Iris pigment epithelial cell (primary cell): ENCODE measurements at places on chromosomes 4 and X.

DNA sequence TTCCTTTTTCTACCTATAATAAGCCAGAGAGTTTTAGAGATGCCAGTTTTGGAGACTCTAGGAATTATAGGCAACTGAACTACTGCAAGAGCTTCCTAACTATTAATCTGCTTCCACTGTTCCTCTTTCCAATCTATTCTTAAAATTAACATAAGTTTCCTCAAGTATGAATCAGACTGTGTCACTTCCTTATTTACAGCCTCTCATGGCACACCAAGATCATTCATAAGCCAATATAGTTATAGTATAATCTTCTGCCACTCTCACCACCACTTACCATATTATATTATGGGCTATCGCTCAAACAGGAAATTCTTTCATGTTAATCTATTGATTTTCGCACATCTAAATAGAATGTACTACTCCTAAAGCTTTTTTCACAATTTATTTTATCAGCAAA, 383.5 kb downstream of the STPG2 start:
- no peak for DNase-seq

GRCh38 chrX:123876177-123876576, 16.3 kb downstream of the XIAP start:
- DNase-seq, result no peak

GRCh38 chr4:40493160-40493559, 136.5 kb downstream of the RBM47 start:
- no peak for DNase-seq

- peak; percentile 89 for DNase-seq
Measured at GRCh38 chr4:146333187-146333894, 119.0 kb downstream of the REELD1 start.

DNA sequence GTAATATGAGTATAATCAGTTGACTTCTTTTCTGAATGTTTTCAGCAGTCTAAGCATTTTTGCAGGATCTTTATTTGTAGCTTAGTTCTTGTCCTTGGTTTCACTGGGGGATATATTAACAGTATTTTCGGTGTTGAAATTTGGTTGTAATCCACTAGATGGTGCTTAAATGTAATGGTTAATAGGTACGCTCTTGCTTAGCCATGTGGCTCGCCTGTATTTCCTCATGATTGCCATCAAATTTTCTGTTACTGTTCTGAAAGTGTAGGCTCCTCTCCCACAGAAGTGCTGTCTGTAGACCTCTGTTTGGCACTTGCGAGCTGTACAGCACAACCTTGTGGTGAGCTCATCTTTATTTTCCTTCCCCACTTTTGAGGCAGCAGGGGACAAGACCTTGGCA, 3.9 kb upstream of the FAAH2 start:
- DNase-seq, result no peak
